CD4-positive, alpha-beta memory T cell (primary cell): ENCODE measurements at places on chromosomes 7 and 10. TPM values are rescaled to one million over a fixed set of nuclear protein-coding genes. Genes with fewer than 3 reads are reported as not detected.

DNA sequence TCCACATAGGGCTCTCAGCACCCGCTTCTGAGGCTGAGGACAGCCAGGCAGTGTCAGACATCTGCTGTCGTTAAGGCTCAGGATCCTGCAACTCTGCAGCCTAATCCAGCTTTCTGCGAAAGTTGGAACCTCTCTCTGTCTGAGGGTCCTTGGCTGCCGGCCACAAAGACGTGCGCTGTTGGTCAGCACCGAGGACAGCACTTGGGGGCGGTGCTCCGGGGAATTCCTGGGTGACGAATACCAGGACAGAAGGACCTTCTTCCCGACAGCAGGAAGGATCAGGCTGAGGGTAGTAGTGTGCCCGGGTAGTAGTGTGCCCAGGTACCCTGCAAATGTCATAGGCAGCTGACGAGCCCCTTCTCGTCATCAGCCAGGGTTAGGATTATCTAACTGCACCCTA is 16.0 kb upstream of the RASGEF1A start:
- no peak overlapping the region for H3K4me3 ChIP-seq
- H3K4me1 ChIP-seq, result peaks cover 17% of the 10 kb centered on the region
- H3K36me3 ChIP-seq, result no peaks in the 10 kb centered on the region

DNA sequence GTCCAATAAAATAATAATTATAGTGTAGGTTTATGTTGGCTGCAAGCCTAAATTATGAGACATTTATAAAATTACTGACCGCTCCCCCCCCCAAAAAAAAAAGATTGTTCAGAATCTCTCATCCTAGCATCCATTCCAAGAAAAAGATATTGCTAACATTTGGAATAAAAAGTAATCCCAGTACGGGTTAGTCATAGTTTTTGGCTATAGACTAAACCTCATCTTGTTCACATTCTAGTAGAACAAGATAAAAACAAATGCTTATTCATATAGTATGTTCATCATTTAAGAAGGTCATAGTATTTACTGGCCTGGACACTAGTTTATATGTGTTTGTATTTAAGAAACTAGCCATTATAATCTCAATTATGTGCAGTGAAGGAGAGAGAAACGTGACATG is 44.0 kb downstream of the ADK start:
- peaks cover 33% of the 10 kb centered on the region for H3K4me1 ChIP-seq
- H3K27ac ChIP-seq, result no peak overlapping the region
- H3K27me3 ChIP-seq, result no peaks in the 10 kb centered on the region
- H3K36me3 ChIP-seq, result no peaks in the 10 kb centered on the region
- no peak overlapping the region for H3K4me3 ChIP-seq
- DNase-seq, result no peak

- DNase-seq, result no peak
- H3K4me1 ChIP-seq, result peaks cover 3% of the 10 kb centered on the region
- no peaks in the 10 kb centered on the region for H3K27me3 ChIP-seq
- H3K36me3 ChIP-seq, result no peaks in the 10 kb centered on the region
- no peak overlapping the region for H3K27ac ChIP-seq
These were observed 14.5 kb downstream of the ATP6V1F start for GRCh38 chr7:128876978-128877755.

- no peak overlapping the region for H3K27ac ChIP-seq
- no peak for DNase-seq
- peaks cover 4% of the 10 kb centered on the region for H3K36me3 ChIP-seq
- H3K4me3 ChIP-seq, result no peak overlapping the region
- H3K27me3 ChIP-seq, result no peaks in the 10 kb centered on the region
These were observed 55.0 kb downstream of the LRRC4 start for GRCh38 chr7:127976056-127976737.

DNA sequence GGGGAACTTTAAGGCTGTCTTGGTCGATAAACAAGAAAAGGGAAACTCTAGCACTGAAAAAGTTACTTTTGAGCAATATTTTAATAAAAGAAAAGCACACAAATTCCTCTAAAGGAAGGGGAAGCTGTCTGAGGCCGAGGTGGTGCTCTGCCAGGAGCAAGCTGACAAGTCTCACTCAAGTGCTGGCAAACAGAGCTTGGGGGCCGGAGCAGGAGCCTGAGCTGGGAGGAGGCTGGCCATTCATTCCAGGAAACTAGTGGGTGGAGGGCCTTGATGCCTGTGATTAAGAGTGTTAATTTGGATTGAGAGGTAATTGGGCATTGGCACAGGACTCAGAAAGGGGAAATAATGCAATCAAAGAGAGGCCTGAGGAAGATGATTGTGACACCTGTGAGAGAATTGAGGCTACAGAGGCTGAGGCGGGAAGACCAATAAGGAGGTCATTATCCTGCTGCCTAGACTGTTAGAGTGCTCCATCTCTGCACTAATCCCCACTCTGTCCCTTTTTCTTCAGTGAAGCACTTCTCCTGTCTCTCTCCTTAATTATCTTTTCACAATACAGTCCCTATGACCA is 154.9 kb upstream of the COL1A2 start:
- H3K36me3 ChIP-seq, result no peaks in the 10 kb centered on the region
- no peaks in the 10 kb centered on the region for H3K4me1 ChIP-seq
- H3K4me3 ChIP-seq, result no peak overlapping the region
- H3K27me3 ChIP-seq, result no peaks in the 10 kb centered on the region

DNA sequence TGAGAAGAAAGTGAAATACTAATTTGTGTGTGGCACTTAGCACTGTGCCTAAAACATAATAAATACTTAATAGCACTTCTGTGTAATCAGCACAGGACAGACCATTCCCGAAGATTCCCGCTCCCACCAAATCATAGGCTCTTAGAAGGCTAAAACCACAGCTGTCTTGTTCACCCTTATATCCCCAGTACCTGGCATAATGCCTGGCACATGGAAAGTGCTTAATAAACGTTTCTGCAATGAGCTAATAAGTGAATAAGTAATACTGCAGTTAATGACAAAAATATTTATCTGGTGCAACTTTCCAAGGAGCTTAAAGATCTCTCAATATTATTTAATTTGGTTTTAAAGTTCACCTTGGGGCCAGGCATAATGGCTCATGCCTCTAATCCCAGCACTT is 43.2 kb downstream of the MTURN start:
- no peak overlapping the region for H3K27ac ChIP-seq
- DNase-seq, result no peak
- H3K27me3 ChIP-seq, result no peaks in the 10 kb centered on the region

HOXA6 gene
- not detected for total RNA-seq

ACTL6B gene
- not detected for total RNA-seq

SFTPA1 gene
- total RNA-seq, result not detected

RAB19 gene
- 2.5 TPM for total RNA-seq

IKZF1 gene
- 474 TPM for total RNA-seq

ASZ1 gene
- not detected for total RNA-seq

WNT8B gene
- total RNA-seq, result not detected

WBP1L gene
- 41.1 TPM for total RNA-seq

CYREN gene
- total RNA-seq, result 46.5 TPM
